ENCODE measurements at places on chromosomes 16 and 17.

- no peak for DNase-seq
Observed at GRCh38 chr16:84594725-84595038, 23.2 kb downstream of the COTL1 start.

- peak; percentile 43 for DNase-seq
Observed at GRCh38 chr16:80231888-80232287, 308.9 kb upstream of the DYNLRB2 start.

GRCh38 chr17:28827672-28828071 lies 14.9 kb downstream of the FAM222B start:
- DNase-seq: no peak

DNA sequence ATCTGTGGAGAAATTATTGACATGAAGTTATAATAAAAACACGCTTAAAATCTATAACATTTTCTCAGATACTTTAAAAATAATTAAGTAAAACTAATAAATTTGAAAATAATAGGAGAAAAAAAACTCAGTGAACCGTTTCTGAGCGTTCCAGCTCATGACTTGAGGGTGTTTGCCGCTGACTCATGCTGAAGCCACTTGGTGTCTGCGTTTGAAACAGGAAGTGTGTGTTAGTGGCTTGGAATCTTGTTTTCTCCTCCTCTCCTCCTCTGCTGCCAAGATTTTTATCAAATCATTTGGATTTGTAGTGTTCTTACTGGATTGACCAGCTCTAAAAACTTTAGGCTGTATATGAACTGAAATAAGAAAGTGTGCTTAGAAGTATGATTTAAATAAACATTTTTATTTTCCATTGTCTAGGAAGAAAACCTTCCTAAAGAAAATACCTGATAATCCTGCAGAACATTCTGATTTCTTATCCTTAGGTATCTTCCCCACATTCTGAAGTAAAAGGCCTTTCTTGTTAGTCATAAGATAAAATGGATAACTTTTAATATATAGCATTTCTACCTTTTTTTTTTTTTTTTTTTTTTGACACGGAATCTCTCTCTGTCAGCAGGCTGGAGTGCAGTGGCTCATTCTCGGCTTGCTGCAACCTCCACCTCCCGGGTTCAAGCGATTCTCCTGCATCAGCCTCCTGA lies 30.8 kb downstream of the USP10 start:
- peak; percentile 49 for DNase-seq

DNA sequence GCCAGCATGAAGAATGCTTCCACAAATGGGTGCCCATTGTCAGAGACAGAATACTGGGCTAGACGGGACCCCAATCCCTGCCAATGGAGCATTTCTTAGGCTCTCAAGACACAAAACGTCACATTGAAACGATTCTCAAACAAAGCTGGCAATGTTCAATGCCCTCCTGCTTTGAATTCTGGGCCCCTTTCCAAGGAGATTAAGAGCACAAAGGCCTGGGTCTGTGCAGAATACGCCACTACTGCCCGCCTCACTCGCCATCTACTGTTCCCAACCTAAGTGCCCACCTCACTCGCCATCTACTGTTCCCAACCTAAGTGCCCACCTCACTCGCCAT lies 9.7 kb downstream of the CFAP20 start:
- DNase-seq: no peak

DNA sequence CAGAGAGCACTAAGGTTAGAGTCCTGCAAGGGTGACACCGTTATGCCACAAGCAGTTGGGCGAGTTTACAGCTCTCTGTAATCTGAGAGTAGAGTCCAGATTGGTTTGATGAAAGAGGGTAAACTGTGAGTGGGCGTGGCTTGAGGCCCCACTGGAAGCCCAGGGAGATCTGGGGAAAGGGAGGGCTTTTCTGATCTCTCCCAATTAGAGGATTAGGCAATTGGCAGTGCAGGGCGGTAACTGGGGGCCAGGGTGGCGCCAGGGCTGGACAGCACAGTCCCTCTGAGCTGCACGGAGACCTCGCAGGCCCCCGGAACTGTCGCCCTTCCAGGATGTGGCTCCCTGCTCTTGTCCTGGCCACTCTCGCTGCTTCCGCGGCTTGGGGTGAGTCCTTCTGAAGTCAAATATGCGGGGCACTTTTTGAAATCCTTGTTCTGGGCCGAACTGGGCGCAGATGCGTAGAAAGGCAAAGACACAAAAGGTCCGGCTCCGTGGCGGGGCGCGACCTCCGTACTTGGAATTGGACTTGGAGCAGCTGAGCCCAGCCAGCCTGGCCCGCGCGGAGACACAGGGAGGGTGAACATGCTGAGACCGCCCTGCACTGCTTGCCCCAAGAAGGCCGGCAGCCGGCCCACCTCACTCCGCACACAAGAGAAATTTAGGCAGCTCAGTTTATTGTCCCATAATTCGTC lies 72.4 kb downstream of the CES1 start:
- no peak for DNase-seq

- DNase-seq: no peak
Observed at GRCh38 chr17:41773190-41773588, 13.3 kb downstream of the JUP start.

DNA sequence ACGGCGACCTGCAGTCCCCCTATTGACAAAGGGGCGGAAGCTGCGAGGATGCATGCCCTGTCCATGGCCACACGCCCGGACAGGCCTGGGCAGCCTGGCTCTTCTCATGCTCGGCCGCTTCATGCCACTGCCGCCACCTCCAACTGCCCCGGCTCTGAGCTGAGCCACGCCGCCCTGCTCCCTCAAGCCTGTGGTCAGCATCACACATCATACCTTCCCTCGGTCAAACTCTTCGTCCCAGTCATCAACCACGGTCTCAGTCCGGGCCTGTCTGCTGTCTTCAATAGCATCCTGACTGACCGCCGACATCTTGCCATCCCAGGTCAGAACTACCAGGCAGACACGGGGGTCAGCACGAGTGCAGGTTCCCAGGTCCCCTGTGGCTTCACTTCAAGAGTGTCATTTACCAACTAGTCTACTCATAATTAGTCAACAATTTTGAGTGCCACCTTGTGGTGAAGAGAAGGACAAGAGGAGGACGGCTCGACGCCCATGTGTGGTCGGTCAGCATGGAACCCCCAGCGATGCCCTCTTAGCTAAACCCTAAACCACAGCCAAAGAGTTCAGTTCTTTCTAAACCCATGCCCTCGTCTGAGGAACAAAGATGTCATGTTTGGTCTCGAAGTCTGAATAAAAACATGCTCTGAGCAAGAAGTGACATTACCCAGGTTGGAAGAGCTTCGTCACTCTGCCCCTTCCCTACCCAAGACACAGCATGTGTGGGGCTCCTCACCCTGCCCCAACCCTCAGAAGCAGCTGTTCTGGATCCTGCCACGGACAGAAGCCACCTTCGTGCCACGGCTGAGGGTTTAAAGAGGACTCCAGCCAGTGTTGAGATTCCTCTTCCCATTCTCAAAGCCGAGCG lies 16.9 kb upstream of the CYTH1 start:
- DNase-seq: no peak

DNA sequence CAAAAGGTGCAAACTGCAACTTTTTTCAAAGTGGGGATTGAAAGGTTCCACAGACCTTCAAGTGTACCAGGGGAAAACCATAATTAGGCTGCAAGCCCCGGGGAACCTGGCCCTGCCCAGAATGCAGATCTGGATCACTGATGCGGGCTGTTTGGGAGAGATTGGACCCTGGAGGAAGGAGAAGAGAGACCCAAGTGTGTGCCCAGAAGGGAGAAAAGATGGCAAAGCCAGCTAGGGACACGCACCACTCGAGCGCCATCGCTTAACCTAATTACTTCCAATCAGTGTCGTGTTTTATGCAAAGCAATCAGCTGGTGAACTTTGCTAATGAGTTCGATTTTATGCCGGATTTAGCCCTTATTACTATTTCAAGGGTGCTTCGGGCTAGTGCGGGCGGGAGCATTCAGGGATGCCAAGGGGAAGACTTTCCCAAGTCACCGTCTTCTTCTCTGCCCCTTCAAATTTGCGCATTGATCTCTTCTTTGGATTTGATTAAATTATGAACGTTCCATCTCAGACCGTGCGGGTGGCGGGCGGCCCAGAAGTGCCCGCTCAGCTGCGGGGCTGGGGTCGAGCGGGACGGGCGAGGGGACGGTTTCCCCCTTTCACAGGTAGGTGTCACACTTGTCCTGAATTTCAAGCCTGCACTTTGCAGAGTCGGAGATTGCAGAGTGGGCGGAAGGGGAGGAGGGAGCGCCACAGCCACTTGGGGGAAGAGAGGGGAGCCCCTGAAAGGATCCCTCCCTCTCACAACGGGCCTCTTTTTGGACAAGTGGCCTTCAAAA lies 4.0 kb downstream of the IRX5 start:
- no peak for DNase-seq

DNA sequence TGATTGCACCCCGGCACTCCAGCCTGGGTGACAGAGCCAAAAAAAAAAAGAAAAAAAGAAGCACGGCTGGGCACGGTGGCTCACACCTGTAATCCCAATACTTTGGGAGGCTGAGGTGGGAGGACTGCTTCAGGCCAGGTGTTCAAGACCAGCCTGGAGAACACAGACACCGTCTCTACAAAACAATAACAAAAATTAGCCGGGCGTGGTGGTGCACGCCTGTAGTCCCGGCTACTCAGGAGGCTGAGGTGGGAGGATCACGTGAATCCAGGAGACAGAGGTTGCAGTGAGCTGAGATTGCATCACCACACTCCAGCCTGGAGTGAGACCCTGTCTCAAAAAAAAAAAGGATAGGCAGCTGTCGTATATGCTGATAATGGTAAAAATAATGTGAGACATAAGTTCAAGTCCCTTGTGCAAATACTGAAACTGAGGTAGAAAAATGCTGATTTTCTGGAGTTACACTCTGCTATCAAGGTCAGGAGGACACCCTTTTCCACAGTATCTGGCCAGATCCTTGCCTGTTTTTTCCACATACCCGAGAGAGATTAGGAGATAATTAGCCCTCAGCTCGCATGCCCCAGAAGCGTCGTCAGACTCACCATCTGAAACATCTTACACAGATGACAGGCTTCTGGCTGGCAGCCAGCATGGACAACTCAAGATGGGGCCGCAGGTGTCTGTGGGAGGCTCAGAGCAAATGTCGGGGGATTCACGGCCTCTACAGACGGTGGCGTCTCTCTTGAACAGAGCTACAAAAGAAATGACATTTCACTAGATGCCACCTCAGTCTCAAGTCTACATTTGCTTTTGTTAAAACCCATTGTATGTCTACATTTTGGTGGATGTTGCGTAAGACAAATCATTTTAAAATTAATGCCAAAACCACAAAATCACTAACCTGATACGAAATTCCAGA lies 36.8 kb downstream of the WDR45B start:
- no peak for DNase-seq

DNA sequence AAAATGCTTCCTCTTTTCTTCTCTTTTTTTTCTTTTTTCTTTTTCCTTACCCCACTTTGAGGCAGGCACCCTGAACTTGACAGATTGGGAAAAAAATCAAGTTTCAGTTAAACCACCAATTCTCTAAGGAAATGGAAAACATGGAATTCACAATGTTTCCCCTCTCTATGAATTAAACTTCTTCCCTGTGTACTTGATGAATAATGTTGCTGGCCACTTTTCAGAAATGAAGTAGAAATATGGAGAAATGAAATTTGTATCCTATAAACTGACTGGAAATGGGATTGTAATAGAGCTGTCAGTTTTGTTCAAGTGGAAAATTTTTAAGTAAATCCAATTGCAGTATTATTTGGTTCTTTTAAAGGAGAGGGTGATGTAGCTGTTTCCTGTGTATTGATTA lies 129.8 kb downstream of the CLEC16A start:
- no peak for DNase-seq

- no peak for DNase-seq
Observed at GRCh38 chr17:673200-673681, 41.4 kb downstream of the VPS53 start.

DNA sequence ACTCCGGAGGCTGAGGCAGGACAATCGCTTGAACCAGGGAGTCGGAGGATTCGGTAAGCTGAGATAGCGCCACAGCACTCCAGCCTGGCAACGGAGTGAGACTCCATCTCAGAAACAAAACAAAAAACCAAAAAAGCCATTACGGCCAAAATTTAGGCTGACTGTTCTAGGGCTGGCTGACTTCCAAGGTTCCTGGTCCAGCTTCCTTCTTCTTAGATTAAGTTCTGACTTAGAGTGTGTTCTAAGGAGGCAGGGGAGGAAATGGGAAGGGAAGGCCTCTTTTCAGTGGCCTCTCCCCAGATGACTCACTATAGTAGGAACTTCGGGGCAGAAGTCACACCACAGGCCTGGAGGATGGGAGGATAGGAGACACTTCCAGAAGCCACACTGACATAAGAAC lies 27.7 kb upstream of the CLEC18B start:
- no peak for DNase-seq

DNA sequence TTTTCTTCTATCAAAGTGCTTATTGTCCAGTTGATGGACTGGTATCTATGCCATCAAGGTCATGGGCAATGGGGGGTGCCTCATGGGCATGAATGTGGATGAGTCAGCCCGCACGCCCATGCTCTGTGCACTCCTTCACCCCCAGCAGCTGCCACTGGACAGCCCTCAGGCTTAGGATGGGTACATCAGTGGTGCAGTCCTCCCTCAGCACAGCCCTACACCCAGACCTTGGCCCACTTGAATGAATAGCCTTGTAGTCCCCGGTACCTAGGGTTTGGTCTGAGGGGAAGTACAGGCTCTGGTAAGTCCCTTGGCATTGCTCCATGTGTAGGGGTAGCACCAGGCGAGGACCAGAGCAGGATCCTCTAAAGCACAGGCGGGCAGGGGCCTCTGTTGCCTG lies 10.4 kb upstream of the GNA13 start:
- no peak for DNase-seq

- DNase-seq: no peak
Observed at GRCh38 chr17:51548125-51548524, 287.8 kb downstream of the UTP18 start.

GRCh38 chr17:57531078-57531477 lies 214.0 kb downstream of the CCDC182 start:
- no peak for DNase-seq

- peak; percentile 30 for DNase-seq
Observed at GRCh38 chr17:32323811-32324491, 18.0 kb downstream of the C17orf75 start.

DNA sequence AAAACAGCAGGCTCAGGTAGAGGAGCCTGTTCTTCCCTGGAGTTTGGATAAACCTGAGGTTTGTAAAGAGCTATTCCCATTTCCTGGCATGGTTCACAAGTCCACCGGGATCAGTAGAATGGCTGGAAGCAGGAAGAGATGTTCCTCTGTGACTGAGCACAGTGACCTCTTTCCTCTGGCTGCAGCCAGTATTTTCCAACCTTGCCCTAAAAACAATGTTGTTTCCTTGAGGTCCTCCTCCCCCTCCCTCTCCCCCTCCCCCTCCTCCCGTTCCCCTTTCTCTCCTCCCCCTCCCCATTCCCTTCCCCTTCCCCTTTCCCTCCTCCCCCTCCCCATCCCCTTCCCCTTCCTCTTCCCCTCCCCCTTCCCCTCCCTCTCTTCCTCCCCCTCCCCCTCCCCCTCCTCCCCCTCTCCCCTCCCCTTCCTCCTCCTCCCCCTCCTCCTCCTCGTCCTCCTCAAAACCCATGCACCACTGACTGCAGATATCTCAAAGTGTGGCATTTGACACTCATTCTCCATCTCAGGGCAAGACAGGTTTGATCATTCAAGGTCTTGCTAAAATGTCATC lies 58.9 kb upstream of the MON1B start:
- DNase-seq: no peak

DNA sequence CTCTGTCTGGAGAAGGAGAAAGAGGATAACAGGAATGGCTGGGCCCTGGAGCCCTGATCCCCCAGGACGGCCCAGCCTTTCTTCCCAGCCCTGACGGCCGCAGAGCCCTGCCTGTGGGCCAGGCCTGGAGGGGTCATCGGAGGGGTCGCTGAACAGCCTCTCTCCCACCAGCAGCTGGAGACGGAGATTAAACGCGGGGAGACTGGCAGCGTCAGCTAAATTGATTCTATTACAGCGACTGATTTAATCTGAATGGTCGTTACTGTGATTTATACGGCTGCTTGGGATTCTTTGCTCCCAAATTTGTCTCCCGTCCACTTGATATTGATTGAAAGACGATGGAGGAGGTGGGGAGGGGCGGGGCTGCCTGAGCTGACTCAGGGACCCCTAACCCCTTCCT lies 7.1 kb upstream of the CDH15 start:
- no peak for DNase-seq

Data from activated CD4-positive, alpha-beta T cell treated with anti-CD3 and anti-CD28 coated beads, Interleukin-2, amount 50 U/mL, for 48 hours (primary cell).